ENCODE measurements at places on chromosomes 11 and 22.

GRCh38 chr11:8593455-8593854 is 573 bp downstream of the STK33 start:
- no peak for DNase-seq

GRCh38 chr11:102006835-102007566 is 40.2 kb upstream of the CFAP300 start:
- no peak for DNase-seq

GRCh38 chr11:77080643-77081210 is 14.0 kb downstream of the CAPN5 start:
- DNase-seq, result no peak

GRCh38 chr11:108608548-108608947 is 15.0 kb upstream of the EXPH5 start:
- DNase-seq, result no peak

DNA sequence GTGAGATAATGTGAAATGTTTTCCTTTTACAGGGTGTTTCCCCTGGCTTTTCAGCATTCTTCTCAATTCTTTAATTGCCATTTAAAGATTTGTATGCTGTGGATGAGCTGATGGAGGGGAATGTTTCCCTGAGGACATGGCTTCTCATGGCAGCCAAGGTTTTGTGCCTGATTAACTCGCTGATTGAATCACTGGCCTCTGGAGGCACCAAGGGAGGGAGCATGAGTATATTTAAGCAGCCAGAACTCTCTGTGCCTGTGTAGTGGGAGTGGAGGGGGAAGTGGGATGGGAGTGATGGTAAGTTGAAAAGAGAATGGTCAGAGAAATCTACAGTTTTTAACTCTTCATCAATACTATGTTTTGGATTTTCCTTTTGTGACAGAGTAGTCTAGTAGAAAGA is 88.7 kb downstream of the STIM1 start:
- DNase-seq, result no peak

GRCh38 chr11:19625438-19625837 is 87.2 kb upstream of the NAV2 start:
- DNase-seq, result no peak

DNA sequence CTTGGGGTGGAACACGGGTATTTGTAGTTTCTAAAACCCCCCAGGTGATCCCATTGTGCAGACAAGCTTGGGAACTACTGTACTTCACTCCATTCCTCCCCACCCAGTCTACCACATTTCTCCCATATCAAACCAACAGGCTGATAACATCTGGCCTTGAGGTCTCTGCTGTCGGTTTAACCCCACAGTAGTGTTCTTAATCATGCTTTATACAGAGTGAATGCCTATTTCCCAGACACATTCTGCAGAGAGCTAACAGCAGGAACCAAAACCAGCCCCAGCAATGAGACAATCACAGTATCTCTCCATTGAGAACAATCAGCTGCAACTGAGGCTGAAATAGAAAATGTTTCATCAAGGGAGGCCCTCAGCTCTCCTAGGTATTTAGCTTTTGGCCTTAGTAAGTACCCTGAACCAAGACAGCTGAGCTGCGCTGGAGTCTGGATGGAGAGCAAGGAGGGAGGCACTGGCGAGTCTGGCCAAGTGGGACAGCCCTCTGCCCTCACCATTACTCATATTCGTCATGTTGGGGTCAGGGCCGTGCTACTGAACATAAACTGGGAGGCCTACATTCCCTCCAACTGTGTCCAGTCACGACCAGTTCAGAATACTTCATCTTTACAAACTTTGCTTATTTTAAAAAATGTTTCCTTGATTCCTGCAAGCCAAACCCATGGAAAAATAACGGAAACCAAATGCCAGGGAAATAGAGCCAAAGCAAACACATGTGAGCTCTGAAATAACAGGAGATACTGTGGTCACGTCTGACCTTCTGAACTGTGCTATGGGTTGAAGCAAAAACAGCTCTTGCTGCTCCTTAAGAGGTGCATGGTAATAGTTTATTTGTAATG is 81.0 kb downstream of the CCDC34 start:
- no peak for DNase-seq

DNA sequence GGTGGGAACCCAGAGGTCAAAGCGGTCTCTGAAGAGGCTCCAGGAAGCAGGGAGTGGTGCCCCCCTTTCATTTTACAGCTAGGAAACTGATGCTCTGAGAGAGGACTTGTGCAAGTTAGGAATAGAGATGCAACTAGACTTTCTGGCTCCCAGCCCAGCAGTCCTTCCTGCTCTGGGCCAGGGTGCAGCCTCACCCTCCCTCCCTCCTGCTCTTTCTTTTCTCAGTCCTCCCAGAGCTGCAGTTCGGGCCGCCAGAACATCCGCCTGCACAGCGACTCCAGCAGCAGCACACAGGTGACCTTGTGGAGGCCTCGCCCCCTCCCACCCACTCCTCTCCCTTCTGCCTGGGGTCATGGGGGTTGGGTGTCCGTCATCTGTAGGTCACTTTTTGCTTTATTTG is 51.5 kb downstream of the LHFPL7 start:
- DNase-seq, result no peak

DNA sequence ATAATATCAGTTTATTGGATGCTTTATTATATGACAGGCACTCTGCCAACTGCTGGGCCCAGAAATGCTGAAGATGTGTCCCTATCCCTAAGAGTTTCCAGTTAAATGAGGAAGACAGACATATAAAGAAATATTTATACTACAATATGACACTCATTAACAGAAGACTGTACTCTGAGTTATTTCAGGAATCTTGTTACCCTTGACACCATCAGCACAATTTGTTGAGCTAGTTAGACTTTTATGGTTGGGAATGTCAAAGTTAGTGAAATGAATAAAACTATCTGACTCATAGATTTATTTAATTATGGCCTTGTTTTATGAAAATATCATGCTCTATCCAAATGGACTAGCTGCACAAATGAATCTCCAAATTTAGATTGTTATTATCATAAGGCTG is 25.6 kb upstream of the MSANTD4 start:
- no peak for DNase-seq

- DNase-seq, result no peak
Measured at GRCh38 chr11:100849009-100849900, 162.2 kb downstream of the ARHGAP42 start.

- no peak for DNase-seq
Measured at GRCh38 chr11:93822359-93822758, 28.1 kb downstream of the VSTM5 start.

DNA sequence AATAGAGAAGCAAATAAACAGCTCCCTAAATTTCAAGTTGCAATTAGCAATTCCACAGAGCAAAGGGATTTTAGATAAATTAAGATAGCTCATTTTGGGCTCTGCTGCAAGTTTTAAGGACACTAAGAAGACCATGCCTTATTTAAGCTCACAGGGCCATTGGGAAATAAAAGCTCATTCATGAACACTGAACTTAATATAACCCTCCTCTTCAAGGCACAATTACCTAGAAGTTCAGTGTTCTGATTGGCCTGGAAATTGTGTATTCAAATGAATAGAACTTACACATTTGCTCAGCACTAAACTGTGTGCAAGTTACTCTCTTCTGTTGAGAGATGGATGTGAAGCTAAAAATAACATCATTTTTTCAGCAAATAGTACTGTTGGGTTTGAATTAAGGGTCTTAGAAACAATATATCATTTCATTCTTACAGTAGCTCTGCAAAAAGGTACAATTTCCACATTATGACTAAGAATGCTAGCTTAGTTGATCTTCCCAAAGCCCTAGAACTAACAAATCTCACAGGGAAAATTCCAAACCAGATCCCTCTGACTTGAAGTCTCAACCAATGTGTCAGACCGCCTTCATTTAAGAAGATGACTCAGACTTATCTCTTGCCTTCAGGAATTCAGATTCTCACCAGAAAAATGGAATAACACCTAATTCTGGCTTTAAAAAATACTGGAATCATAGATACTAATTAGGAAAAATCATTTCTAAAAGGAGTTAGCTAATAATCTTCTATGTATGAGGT is 87.4 kb upstream of the LRRC55 start:
- DNase-seq, result no peak

DNA sequence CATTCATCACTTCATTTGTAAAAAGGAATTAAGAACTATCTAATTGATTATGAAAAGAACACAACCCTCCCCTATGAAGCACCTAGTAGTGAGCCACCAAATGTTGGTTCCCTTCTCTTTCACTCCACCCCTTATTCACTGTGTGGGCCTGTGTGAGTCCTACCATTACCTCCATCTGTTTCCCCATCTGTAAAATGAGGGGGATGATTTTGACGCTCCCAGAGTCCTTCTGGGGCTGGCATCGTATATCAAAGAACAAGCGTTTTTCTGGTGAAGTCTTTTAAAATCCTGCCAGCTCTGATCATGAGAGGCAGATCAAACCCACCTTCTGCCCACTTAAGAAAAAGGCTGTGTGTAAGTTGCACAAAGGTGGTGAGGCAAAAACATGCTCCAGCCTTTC is 96.6 kb upstream of the SEZ6L start:
- DNase-seq, result no peak

- no peak for DNase-seq
Measured at GRCh38 chr22:41368543-41369423, 13.0 kb upstream of the TEF start.

DNA sequence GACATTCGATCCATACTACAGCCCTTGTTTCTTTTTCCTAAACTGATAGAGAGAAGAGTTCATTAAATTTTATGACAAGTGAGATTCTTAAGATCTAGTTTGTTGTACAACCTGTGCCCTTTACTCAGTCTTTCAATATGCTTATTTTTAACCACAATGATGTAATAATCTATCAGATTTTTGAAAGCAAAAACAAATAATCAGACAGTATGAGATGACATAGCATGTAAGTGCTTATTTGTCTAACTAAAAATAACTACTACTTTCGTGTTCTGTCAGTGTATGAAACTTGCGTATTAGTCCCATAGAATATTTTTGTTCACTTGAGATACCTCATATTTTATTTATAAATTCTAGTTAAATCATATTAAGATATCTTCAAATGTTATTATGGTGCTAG is 33.2 kb downstream of the RAB39A start:
- DNase-seq, result no peak
